ENCODE measurements at places on chromosomes 13 and 19.

DNA sequence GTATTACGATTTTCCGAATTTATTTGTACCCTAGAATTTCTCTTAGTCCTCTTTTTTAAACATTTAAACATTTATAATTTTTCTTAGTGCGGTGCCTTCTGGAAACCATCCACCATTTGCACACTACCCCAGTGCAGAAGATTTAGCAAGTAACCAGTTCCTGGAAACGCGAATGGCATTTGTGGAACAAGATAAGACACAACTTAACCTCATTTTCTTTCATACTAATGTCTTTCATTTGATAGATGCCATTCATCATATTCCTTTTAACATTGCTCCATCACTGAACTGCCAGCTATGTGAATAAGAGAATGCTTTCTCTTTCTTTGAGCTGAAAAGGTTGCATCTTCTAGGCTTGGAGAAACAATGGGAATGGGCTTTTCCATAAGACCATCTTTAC, 6.8 kb downstream of the FRY start:
- DNase-seq = no peak

GRCh38 chr13:50927701-50928100, 18.1 kb downstream of the RNASEH2B start:
- DNase-seq = no peak

GRCh38 chr13:28819046-28819730, 951 bp upstream of the MTUS2 start:
- no peak for DNase-seq

DNA sequence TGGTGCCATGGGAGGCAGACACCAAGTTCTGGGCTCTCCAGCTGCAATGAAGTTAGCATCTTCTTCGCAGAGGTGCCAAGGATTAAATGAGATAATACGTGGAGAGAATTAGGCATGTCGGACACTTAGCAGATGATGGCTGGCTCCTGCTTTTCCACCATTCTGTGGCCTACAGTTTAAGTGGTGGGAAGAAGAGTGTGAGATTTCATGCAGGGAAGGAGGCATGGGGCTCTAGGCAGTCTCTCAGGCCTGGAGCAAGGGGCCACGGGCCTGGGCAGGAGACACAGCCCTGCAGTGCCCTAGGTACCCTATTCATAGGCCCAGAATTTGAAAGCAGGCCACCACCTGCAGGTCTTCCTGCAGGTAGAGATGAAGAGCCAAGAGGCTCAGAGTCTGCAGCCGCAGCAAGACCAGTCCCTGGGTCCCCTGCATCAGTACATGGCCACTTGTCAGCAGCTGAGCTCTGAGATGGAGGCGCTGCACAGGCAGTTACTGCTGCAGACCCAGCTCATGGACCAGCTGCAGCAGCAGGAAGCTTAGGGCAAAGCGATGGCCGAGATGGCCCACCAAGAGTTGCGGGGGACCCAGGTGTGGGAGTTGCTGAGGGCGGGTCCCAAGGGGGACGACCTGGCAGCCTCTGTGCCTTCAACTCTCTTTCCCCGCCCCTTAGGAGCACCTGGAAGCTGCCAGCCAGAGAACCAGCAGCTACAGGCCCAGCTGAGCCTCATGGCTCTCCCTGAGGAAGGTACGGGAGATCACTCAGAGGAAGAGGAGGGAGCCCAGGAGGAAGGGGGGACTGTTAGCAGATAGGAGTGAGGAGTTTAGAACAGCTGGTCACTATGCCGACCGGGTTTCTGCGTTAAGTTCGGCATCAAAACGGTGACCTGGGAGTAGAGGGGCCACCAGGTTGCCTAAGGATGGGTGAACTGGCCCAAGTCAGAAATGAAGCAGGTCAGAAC, 33.2 kb upstream of the ZNF492 start:
- no peak for DNase-seq

DNA sequence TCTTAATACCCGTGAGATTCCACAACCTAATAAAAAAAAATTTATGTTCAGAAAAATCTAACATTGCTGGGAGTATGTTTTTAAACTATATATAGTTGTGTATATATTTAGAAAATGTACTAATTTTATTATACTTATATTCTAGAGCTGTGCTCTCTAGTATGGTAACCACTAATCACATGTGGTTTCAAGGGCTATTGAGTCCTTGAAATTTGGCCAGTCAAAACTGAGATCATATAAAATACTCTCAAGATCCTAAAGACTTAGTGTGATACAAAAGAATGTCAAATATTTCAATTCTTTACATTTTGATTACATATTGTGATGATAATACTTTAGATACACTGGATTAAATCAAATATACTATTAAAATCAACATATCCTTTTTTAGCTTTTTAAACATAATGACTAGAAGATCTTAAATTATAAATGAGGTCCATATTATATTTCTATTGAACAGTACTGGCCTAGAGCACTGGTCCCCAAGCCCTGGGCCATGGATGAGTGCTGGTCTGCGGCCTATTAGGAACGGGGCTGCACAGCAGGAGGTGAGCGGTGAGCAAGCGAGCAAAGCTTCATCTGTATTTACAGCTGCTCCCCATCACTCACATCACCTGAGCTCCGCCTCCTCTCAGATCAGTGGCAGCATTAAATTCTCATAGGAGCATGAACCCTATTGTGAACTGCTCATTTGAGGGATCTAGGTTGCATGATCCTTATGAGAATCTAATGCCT, 176.5 kb upstream of the NBEA start:
- DNase-seq = no peak

DNA sequence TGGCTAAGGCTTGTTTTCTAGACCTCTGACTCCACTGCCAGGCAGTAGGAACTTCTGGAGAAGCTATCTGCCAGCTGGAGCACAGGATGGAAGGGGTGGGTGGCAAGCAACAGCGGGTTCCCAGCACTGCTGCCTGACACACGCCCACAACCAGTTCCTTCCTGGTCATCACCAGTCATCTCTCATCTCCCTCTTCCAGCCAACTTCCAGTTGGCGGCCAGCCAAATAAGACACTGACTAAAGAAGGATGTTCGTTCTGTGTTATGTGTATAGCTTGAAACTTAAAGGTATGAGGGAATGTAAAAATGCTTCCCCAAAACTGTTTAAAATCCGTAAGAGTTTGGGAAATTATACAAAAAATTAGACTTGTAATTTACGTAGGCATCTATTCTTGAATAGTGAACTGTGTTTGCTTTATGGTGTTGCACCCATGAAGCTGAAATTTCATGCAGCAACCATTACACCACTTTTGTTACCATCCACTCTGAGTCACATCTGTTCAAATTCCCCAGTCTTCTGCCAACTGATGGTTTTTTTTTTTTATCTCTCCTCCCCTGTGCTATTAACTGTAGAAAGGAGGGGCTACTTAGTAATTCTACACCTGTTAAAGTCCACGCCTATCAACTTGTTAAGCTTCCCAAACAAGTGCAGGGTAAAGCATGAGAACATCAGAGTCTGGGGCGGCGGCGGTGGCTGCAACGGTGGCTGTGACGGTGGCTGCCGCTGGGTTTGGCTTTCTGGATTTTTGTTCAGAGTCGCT, 86.2 kb upstream of the FRY start:
- DNase-seq = no peak

DNA sequence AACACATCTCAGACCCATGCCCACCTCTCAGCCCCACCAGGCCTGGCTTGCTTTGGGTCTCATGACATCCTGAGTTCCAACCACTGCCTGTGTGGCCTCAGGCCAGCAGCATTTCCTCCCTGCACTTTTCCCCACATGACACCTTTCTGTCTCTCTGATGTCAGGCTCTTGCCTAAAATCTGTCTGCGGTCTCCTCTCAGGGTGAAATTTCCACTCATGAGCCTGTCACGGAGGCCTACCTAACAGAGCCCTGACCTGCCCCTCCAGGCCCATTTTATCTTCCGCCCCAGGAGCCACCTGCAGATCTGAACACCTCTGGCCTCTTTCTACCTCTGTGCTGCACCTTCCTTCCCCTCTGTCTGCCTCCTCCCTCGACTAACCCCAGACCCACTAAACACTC, 93.5 kb downstream of the ZDHHC20 start:
- DNase-seq = no peak

DNA sequence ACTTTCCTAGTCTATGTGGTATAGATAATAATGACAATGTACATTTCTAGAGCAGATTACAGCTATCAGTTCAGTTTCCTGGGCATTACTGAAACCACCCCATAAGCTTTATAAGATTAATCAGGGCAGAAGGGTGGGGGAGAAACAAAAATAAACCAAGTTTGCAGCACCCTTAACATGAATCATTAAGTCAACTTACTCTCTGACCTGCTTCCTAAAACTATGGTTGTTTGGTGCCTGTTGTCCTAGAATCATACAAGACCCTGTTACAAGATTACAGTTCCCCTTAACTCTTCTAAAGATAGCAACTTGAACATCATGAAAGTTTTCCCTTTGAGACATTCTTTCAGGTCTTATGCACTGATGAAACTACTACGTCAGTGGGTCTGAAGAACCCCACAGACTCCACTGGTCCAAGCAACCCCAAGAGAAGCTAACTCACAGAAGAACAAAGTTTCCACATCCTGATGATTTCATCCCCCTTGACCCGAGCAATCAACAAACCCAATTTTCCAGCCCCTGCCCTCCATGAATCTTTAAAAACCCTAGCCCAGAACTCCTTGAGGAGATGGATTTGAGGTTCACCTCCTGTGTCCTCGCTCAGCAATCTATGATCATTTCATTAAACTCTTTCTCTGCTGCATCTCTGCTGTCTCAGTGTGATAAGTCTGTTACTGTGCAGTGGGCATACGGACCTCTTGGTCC, 336.5 kb downstream of the FOXO1 start:
- DNase-seq = no peak

DNA sequence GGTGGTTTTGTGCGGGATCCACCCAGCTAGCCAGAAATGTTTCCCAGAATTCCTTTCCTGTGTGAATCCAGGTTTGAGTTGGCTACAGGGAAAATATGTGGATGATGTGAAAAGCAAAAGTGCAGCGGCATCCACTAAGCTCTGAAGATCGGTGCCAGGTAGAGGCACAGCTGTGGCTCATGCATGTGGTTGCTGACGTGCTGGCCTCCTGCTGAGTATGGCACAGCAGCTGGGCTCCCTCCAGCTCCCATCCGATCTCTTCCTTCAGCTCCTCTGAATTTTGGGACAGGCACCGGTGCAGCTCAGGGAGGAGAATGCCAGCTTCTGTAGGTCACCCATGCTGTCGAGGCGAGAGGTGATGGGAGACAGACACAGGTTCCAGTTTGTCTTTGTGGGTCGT, 84.0 kb upstream of the GSX1 start:
- DNase-seq = no peak

DNA sequence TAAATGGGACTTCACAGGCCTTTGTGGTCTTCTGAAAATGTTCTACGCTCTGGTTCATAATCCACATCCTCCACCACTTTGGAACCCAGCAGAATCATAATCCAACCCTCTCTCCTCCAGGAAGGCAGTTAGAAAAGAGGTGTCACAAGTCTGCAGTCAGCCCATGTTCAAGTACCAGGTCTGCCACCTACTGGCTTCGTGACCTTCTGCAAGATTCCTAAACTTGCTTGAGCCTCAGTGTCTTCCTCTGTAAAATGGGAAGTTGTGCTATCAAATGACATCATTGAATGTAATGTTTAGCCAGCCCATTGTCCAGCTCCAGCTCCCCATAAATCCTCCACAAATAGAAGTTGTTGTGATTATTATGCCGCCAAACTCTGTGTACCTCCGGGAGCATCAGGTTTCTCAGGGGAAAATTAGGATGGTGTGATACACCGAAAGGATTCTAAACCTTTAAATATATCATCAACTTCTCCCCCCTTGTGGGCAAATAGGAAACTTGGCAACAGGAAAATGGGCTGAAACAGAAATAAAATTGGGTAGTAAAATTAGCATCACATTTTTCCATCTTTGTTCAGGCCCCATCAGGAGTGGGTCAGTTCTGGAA, 109.7 kb downstream of the NUFIP1 start:
- no peak for DNase-seq

DNA sequence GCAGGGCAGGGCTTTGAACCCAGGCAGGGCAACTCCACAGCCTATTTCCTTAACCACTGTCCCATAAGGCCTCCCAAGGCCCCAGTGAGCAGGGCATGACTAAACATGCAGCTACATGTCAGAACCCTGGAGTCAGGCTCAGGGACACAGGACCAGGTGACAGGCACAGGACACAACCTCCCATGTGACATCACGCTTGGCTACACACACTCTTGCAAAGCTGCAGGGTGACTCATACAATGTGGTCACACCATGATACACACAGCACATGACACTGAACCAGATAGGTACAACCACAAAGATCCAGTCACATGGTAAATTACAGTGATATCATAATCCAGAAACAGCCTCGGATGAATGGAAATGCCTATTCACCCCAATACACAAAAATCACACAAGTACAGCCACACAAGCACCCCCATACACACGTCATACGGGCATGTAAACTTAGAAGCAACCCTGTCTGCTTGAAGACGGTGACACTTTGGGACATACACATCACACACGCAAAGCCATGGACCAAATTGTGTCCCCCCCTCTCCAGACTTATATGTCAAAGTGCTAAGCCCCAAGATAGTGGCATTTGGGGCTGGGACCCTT, 14.5 kb downstream of the KLK4 start:
- no peak for DNase-seq

- DNase-seq = no peak
These were observed 5.0 kb downstream of the RNF113B start for GRCh38 chr13:98171900-98172589.

GRCh38 chr19:37227996-37228395, 10.0 kb downstream of the ZNF383 start:
- DNase-seq = no peak

DNA sequence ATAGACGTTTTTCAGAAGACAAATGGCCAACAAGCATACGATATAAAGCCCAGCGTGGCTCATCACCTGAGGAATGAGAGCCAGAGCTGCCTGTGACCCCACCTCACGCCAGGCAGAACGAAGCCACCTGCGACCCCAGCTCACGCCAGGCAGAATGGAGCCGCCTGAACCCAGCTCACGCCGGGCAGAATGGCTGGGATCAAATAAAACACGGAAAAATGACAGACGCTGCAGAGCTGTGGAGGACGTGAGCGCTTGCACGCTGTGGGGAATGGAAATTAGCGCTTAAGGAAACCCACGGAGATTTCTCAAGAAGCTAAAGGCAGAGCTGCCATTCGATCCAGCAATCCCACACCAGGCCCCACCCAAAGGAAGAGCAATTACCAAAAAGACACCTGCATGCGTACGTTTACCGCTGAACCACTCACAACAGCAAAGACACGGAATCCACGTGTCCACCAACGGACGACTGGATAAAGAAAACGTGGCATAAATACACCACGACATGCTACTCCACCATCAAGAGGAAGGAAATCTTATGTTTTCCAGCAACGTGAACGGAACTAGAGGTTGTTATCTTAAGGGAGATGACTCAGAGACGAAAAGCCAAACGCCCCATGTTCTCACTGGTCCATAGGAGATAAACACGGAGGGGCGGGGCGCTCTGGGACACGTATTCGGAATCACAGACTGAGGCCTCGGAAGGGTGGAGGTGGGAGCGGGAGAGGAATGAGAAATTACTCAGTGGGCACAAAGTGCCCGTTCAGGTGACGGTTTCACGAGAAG, 30.7 kb upstream of the C13orf46 start:
- no peak for DNase-seq

- DNase-seq = no peak
These were observed 43.7 kb upstream of the ADGRE5 start for GRCh38 chr19:14337510-14337909.

Data from thoracic aorta (tissue), 2 donors.